ENCODE measurements at places on chromosomes 11 and 22.
A peak's percentile ranks its signal among the peaks of the same experiment; 100 is the strongest.

- peak; percentile 84 for DNase-seq
Measured at GRCh38 chr11:117796872-117797529, at the start of gene DSCAML1. TSS of gene DSCAML1 (minus strand) at chr11:117797216. CDS start at chr11:117797079, 137 bp downstream.

DNA sequence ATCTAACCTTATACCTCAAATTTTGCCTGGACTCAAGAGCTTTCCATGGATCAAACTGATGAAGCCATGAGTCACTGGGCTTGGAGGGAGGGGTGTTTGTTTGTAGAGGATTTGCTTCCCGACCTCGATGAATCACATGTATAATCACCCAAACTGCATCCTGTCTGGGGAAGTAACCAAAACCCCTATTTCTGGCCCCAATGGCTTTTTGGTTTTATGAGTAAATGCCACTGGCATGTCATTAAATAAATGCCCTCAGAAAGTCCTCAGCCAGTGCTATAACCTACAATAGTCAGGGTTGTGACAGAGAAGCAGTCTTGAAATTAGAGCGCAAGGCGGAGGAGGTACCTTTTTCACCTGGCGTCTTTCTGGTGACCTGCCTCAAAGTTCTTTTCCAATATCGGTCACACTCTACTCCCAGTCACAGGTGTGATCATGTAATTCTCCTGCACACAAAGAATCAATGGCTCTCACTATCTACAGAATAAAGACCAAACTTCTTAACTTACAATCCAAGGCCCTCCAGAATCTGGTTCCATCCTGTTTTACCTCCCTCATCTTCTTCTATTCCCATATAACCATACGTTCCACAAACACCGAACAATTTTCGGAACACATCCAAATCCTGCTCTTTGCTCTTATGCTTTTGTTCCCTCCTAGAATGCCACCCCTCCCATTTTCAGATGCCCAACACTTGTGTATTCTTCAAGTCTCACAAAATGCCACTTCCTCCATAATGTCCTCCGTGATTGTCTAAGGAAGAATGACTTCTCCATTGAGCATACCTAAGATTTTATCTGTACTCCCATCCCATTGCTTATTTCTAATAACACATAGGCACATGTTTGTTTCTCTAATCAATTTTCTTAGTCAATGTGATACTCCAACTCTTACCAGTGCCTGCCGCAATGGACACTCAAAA lies 81.3 kb upstream of the BLID start:
- DNase-seq: no peak

DNA sequence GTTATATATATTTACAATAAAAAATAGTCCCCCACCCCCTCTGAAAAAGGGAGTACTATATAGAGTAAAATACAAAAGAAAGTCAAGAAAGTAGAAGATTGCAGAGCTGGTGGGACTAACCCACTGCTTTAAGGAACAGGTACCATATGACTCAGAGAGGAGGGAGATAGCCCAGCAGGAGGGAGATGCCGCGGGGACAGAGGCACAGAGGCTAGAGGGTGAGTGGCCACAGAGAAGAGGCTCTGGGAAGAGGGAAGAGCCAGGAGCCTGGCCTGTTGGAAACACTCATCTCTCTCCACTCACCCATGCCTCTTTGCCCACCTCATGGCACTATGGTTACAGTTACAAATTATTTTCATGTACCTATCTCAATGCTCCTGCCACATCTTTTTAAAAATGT lies 53.6 kb upstream of the LYVE1 start:
- DNase-seq: no peak

- no peak for DNase-seq
Measured at GRCh38 chr11:67320011-67320410, 16.7 kb downstream of the SSH3 start.

DNA sequence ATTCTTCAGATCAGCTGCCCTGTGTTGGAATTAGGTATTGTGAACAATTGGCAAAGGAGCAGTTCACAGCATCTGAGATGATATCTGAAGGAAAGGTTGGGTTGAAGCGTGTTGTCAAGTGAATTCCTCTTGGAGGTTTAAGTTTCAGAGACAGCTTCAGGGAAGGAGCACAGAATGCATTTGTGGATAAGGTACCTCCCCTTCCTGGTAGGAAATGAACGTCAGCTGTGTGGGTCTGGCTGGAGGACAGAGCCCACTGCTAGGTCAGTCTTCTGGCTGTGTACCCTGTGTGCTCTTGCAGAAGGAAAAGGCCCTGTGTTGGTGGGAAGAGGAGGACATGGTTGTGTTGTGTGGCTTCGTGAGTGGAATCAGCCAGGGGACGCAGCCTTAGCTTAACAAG lies 88.1 kb upstream of the GAL start:
- no peak for DNase-seq

- no peak for DNase-seq
Measured at GRCh38 chr22:47151490-47151889, 389.0 kb downstream of the TBC1D22A start.

GRCh38 chr11:111727431-111727830 lies 38.8 kb downstream of the PPP2R1B start:
- no peak for DNase-seq

- DNase-seq: no peak
Measured at GRCh38 chr11:78926633-78927338, 352.1 kb upstream of the NARS2 start.

- DNase-seq: no peak
Measured at GRCh38 chr22:45155050-45155840, 8.5 kb upstream of the NUP50 start.

- DNase-seq: peak; percentile 84
Measured at GRCh38 chr22:21020802-21021429, 6.0 kb downstream of the P2RX6 start.

DNA sequence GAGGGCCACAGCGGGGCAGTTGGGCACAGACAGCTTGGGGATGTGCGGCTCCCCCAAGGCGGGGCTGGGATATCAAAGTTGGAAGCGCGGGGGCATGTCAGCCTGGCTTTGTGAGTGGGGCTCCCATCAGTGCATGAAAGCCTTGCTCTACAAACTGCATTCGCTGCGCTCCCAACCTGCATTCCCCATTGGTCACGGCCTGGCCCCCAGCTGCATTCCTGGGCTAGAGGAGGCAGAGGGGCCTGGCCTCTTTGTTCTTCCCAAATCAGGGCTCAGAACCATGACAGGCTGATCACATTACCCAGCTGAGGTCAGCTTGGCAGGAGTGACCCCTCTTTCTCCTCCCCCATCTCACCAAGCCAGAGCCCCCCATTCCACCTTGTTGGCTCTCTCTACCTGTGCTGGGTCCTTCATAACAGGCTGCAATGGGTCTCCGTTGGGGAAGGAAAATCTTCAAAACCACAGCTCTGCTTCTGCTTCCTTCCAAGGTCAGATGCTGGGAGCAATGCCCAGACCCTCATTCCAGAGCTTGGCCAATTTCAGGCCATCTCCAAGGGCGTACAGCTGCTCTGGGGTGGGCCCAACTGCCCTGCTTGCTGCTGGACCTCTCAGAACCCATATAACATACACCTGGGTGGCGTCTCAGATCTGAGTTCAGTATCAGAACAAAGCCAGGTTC lies 38.7 kb upstream of the CDON start:
- DNase-seq: no peak

GRCh38 chr11:44150401-44150800 lies 54.9 kb downstream of the EXT2 start:
- DNase-seq: no peak
